Activated naive CD8-positive, alpha-beta T cell treated with anti-CD3 and anti-CD28 coated beads for 36 hours (primary cell): ENCODE measurements at places on chromosomes 3 and 15.

GRCh38 chr3:13159890-13160289 lies 86.7 kb upstream of the IQSEC1 start:
- no peaks in the 10 kb centered on the region for H3K36me3 ChIP-seq
- DNase-seq: no peak
- no peak overlapping the region for H3K4me3 ChIP-seq
- no peaks in the 10 kb centered on the region for H3K27me3 ChIP-seq
- H3K27ac ChIP-seq: no peak overlapping the region

DNA sequence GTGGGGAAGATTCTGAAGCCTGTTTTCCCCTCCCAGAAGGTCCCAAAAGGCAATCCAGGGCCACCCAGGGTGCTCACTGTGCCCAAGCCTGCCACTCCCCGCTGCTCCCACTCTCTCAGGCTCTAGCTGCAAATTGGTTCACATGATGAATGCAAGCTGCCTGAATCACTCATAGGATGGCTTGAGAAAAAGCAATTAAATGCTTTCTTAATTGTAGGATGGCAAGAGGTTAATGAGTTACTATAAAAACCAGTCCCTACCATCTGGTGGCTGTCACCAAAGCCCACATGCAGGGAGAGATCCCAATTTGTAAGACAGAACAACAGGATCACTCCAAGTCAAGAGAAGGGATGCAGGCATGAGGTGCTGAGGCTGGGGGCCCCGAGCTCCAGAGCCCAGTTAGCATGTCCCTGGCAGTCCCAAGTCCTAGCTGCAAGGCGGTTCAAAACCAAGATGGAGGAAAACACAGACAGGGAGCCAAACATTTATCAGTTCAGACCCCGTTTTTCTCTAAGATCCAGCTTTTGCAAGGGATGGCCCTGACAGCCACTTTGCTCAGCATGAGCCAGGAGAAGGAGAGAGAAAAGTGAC lies 207.1 kb downstream of the UACA start:
- no peaks in the 10 kb centered on the region for H3K36me3 ChIP-seq
- no peaks in the 10 kb centered on the region for H3K27me3 ChIP-seq
- H3K4me3 ChIP-seq: no peak overlapping the region
- no peak overlapping the region for H3K27ac ChIP-seq
- DNase-seq: no peak

DNA sequence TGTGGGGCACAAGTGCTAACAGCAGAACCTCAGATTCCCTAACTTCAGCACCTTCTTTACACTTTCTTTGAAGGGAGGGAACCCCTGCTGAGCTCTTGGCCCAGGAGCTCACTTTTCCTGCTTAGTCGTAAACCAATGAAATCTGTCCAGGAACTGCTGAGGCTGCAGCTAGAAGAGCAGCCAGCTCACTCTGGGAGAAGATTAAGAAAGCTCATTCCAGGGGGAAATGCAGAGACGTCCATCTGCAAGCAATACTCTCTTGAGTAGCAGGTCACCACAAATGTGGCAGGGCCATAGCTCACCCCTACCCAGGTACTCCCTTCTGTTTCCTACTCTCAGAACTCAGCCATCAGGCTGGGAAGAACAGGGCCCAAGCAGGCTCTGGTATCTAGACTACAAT lies 103.3 kb downstream of the WDR76 start:
- H3K4me3 ChIP-seq: no peak overlapping the region
- H3K27ac ChIP-seq: no peak overlapping the region
- peaks cover 15% of the 10 kb centered on the region for H3K27me3 ChIP-seq
- H3K4me1 ChIP-seq: no peaks in the 10 kb centered on the region
- no peaks in the 10 kb centered on the region for H3K36me3 ChIP-seq
- no peak for DNase-seq

DNA sequence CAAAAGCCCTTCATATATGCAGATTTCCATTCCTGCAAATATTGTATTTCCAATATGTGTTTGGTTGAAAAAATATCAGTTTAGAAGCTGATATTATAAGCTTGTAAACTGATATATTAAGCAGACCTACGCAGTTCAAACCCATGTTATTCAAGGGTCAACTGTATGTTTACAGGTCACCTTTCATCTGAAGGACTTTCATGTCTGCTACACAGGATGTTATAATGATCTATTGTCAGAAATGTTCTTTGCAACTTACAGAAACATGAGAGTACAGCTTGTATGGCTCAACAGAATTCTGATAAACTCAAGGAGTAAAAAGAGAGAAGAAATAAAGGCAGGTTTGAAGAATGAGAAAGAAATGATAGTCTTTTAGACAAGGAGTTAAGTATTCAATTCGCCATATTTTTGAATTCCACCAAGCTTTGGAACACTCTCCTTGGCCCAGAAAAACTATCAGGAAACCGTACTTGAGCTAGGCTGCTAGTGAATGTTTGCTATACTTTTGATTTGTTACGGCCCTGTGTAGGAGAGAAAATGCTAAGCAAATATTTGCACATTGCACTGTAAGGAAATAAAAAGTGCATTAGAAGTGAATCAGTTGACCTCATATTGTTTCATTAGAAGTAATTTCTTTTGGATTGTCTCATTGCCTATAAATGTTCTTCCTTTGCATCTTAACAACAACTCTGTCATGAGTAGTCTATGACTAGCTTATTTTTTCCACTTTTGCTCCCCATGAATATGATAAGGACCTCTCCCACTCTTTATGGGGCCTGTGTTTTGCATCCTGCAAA lies 81.2 kb downstream of the NEK11 start:
- H3K36me3 ChIP-seq: peaks cover 5% of the 10 kb centered on the region
- no peak for DNase-seq
- no peaks in the 10 kb centered on the region for H3K27me3 ChIP-seq
- H3K4me1 ChIP-seq: no peaks in the 10 kb centered on the region

- peaks cover 41% of the 10 kb centered on the region for H3K27me3 ChIP-seq
- H3K4me1 ChIP-seq: peaks cover 8% of the 10 kb centered on the region
- DNase-seq: no peak
- no peak overlapping the region for H3K27ac ChIP-seq
- no peak overlapping the region for H3K4me3 ChIP-seq
- peaks cover 3% of the 10 kb centered on the region for H3K36me3 ChIP-seq
Measured at GRCh38 chr15:48888836-48889235, 10.9 kb downstream of the EID1 start.

DNA sequence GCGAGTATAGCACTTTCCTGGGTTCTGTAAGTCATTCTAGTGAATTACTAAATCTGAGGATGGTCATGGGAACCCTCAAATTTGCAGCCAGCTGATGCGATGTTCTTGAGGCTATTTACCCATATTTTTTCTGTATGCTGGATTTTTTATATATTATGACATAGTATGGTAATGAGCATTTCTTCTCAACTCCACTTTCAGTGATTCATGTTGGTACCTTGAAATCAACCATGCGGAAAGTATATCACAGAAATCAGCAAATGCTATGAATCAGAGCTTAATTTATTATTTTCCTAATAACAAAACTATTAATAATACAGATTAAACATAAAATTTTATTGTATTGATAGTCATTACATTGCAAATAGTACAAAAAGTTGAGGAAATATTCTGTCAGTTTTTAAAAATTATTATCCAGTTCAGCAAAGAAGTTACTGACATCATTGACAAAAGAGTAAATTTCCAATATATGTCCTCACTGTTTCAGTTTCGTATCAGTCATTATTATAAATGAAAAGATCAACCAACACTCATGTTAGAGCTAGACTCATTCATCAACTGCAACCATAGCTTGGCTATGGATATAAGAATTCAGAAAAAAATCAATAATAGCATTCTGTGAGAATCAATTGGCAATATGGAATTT lies 164.3 kb upstream of the SETMAR start:
- no peak overlapping the region for H3K27ac ChIP-seq
- no peaks in the 10 kb centered on the region for H3K4me1 ChIP-seq
- H3K4me3 ChIP-seq: no peak overlapping the region
- H3K27me3 ChIP-seq: no peaks in the 10 kb centered on the region

DNA sequence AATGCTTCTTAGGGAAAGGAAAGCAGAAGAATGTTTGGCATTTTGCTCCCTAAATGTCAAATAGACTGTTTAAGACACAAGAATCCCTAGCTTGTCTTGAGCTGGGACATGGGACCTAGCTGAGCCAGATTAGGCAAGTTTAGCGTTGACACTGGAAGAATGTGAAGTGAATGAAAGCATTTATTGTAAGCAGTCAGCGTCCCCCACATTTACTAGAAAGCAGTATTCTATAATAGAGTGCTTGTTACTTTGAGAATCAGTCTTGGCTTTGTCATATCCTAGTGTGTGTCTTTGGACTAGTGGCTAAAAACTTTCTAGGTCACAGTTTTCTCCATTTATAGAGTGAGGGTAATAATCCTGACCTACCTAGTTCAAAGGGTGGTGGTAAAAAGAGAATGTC lies 161.6 kb downstream of the ADAMTSL3 start:
- H3K27ac ChIP-seq: no peak overlapping the region
- DNase-seq: no peak
- no peaks in the 10 kb centered on the region for H3K4me1 ChIP-seq
- no peak overlapping the region for H3K4me3 ChIP-seq
- H3K27me3 ChIP-seq: peaks cover 7% of the 10 kb centered on the region
- H3K36me3 ChIP-seq: no peaks in the 10 kb centered on the region
